Psoas muscle (tissue), 8 donors: ENCODE measurements at places on chromosomes 5 and 9. TPM values are rescaled to one million over a fixed set of nuclear protein-coding genes. Genes with fewer than 3 reads are reported as not detected.

Gene URM1
- total RNA-seq, result 34.5 TPM

Gene ERBIN
- total RNA-seq, result 28.8 TPM

Gene SPATA31E1
- total RNA-seq, result not detected

Gene GDNF
- total RNA-seq, result 155 TPM

DNA sequence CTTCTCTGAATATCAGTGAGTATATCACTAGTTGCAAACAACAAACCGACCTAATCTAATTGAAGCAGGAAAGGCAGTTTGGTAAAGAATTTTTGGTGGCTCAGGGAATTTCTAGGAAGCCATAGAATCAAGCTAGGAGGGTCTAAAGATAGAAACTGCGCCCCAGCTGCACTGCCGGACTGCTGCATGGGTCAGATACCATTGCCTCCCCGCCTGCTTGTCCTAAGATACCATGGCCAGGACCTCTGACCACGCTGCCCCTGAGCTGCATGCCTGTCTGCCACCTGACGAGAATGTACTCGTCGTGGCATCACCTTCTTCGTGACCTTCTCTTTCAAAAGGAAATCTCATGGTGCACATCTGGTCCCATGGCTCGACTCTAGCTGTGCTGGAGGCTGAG, 439.0 kb downstream of the ZSWIM6 start:
- DNase-seq, result no peak
- no peak overlapping the region for H3K27ac ChIP-seq
- H3K4me3 ChIP-seq, result no peak overlapping the region
- H3K4me1 ChIP-seq, result no peaks in the 10 kb centered on the region
- peaks cover 10% of the 10 kb centered on the region for H3K27me3 ChIP-seq
- H3K36me3 ChIP-seq, result no peaks in the 10 kb centered on the region

DNA sequence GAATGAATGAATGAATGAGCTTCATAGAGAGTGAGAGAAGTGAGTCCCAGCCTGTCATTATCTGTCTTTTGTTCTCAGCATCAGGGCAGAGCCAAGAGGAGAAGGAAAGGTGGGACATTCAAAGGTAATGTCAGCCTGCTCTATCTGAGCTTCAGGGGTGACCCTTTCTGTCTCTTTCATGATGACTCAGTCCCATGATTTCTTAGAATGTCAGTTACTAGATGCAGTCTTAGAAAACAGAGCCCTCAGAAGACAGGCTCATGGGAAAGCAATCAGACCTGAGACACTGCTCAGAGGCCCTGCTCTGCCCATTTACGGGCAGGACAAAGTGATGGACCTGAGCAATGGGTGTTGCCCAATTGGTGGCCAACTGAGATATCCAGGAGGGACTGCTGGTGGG, 1.1 kb downstream of the SPATA31D1 start:
- DNase-seq, result no peak
- no peak overlapping the region for H3K4me3 ChIP-seq
- no peaks in the 10 kb centered on the region for H3K27me3 ChIP-seq
- no peaks in the 10 kb centered on the region for H3K4me1 ChIP-seq
- H3K36me3 ChIP-seq, result no peaks in the 10 kb centered on the region

DNA sequence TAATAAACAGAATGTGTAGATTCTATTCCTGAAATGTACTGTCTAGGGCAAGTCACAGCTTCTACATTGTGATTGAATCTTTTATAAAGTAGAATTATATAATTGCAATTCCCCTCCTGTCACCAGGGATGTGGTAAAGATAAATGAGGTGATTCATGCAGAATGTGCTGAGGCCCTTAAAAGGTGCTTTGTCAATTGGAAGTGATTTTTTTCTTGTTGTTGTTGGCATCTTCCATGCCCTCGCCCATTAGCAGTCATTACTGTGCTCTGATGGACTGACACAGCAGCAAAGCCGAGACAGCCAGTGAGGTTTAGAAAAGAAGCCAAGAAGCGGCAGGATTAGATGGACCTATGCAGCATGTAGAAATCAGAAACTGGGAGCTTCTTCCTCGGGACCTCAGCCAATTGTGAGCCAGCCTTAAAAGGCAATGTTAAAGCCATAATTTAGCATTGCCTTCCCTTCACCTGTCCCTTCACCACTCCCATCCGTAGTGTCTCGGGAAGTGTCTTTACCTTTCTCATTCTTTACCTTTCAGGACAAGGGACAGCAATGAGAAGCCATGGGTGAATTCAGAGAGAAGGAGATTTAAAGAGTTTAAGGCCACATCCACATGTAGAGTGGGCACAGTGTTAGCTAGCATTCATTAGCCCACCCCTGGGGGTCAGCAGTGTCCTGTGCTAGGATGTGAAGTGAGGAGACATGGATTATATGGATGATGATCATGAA, 257.8 kb downstream of the PLK2 start:
- no peaks in the 10 kb centered on the region for H3K4me1 ChIP-seq
- DNase-seq, result no peak
- H3K27ac ChIP-seq, result no peak overlapping the region

GRCh38 chr5:178467205-178467567, 123.0 kb downstream of the COL23A1 start:
- H3K36me3 ChIP-seq, result no peaks in the 10 kb centered on the region
- no peak overlapping the region for H3K4me3 ChIP-seq
- H3K27me3 ChIP-seq, result peaks cover 13% of the 10 kb centered on the region
- DNase-seq, result no peak

GRCh38 chr5:107023732-107024131, 647.0 kb downstream of the EFNA5 start:
- H3K27ac ChIP-seq, result no peak overlapping the region
- H3K27me3 ChIP-seq, result no peaks in the 10 kb centered on the region
- no peak for DNase-seq
- no peaks in the 10 kb centered on the region for H3K4me1 ChIP-seq

DNA sequence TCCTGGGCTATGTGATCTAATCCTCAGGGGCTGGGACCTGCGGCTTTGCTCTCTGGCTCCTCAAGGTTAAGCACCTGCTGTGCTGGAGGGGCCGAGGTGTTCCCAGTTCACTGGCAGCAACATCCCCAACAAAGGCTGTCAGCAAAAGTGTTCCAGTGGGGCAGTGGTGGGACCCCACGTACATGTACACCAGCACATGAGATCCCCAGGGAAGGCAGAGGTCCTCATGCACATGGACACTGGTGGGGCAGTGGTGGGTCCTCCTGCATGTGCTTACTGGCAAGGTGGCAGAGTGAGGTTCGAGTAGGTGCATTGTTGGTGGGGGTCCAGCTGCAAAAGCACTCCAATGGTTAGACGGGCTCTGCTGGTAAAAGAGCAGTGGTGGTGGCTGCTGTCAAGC, 255.6 kb upstream of the MPDZ start:
- no peak overlapping the region for H3K4me3 ChIP-seq
- no peaks in the 10 kb centered on the region for H3K4me1 ChIP-seq
- no peak overlapping the region for H3K27ac ChIP-seq

DNA sequence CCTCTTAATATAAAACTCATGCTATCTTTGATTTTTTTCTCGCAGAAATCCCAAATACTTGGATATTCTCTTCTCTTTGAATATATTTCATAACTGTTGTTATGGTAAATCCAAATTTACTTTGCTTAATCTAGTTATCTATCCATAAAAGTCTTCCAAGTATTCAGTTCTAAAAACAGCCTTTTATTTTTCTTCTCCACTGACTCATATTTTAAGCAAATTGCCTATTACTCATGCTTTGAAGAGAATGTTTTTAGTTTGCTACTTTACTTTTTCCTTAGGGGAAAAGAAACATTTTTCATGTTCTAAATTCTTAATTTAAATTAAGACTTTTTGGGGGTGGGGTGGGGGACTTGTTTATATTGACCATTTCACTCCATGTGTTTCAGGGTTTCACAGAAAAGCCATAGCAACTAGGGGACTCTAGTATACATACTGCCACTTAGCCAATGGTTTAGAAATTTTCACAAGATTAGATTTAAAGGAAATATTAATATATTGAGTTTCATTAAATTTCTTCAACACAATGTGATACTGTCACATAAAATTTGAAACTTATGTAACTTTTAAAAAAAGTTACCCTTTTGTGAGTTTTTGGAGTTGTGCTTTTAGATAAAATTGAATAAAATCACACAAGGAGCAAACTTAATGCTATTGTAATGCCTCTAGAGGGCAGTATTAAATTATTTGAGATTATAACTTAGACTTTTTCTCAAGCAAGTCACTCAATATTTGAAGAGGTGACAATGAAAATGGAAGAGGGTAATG, 545.8 kb upstream of the ARRDC3 start:
- H3K4me3 ChIP-seq, result no peak overlapping the region
- H3K27ac ChIP-seq, result no peak overlapping the region
- no peaks in the 10 kb centered on the region for H3K36me3 ChIP-seq
- DNase-seq, result no peak

GRCh38 chr5:79454043-79454442, 59.9 kb downstream of the HOMER1 start:
- no peak for DNase-seq
- H3K27ac ChIP-seq, result no peak overlapping the region
- H3K4me1 ChIP-seq, result no peaks in the 10 kb centered on the region
- no peak overlapping the region for H3K4me3 ChIP-seq
- peaks cover 19% of the 10 kb centered on the region for H3K36me3 ChIP-seq

DNA sequence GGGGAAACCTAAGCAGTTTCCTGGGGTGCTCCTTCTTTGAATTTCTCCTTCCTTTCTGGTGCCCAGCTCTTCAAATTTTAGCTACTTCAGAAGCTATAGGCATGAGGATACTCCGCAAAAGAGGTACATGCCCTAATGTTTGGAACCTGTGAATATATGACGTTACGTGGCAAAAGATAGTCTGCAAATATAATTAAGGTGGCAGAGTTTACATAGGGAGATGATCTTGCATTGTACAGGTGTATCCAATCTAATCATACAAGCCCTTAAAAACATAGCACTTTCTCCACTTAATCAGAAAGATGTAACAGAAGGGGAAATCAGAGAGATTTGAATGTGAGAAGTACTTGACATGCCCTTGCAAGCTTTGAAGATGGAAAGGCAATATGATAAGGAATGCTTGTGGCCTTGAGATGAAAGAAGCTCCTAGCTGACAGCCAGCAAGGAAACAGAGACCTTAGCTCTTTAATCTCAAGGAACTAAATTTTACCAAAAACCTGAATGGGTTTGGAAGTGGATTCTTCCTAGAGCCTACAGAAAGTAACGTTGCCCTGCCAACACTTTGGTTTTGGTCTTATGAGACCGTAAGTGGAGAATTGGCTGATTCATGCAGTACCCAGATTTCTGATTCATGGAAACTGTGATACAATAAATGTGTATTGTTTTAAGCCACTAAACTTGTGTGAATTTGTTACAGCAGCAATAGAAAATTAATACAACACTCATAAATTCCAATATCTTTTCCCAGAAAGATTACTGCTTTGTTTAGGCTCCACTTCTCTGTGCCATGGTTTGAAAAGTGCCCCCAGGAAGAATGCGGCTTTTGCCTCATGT, 268.4 kb downstream of the FAM170A start:
- no peak overlapping the region for H3K27ac ChIP-seq
- no peaks in the 10 kb centered on the region for H3K36me3 ChIP-seq
- DNase-seq, result no peak
- no peaks in the 10 kb centered on the region for H3K27me3 ChIP-seq
- H3K4me1 ChIP-seq, result no peaks in the 10 kb centered on the region

DNA sequence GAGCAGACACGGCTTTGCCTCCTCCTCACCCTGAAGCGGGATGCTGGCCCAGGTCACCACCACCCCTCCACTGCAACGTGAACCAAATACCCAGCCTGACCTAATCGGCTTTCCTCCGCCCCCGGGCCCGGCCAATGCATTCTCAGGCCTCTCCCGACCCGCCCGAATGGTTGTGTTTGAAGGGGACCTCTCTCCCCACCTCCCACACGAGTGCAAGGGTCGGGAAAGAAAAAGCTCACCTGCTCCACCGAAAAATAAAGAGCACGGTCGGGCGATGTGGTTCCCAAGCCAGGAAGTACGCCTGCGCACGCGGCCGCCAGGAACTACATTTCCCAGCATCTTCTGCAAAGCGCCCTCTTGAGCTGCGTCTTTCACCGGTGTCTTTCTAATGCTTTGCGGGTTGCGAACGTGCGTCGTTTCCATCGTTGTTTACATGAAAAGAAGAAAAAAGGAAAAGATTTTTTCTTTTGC, at the start of gene ZNF883:
TSS of gene ZNF883 (minus strand) at position 282 of the 471 bp plus-strand sequence.
- H3K36me3 ChIP-seq, result no peaks in the 10 kb centered on the region
- DNase-seq, result peak; percentile 35
- no peaks in the 10 kb centered on the region for H3K4me1 ChIP-seq
- H3K27me3 ChIP-seq, result peaks cover 3% of the 10 kb centered on the region
- peak within 1 kb of the TSS; percentile 55 for H3K4me3 ChIP-seq
